ENCODE measurements at places on chromosomes 4 and X. TPM values are rescaled to one million over a fixed set of nuclear protein-coding genes. Genes with fewer than 3 reads are reported as not detected.

The TMEM154 gene
- 14.9 TPM for total RNA-seq

The PROM1 gene
- 0.92 TPM for total RNA-seq

DNA sequence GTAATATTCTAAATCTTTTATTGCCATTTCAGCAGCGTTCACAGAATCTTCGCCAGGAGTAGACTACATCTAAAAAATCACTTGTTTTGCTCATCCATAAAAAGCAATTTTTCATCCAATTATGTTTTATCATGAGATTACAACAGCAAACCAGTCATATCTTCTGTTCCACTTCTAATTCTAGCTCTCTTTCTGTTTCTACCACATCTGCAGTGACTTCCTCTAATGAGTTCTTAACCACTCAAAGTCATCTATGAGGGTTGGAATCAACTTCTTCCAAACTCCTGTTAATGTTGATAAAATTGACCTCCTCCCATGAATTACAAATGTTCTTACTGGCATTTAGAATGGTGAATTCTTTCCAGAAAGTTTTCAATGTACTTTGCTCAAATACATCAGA, 174.4 kb upstream of the BRWD3 start:
- no peak for DNase-seq

DNA sequence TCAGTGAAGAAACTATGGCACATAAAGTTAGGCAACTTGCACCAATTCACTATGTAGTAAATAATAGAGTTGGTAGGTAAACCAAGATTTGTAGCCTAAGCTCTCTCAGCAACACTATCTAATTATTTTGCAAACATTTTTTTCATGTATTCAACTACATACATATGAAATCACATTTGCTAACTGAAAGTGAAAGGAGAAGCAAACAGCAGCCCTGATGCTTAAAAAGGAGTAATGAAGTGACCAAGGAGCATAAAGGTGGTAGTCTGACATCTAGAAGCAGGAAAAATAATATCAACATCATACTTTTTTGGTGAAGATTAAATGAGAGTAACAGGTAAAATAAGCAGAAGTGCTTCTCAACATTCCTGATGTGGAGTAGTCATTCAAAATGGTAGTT, 603.7 kb downstream of the GRXCR1 start:
- no peak for DNase-seq

GRCh38 chr4:67749286-67749685, 4.9 kb downstream of the GNRHR start:
- no peak for DNase-seq

The COL4A6 gene
- not detected for total RNA-seq

The PAPSS1 gene
- total RNA-seq, result 12.1 TPM

DNA sequence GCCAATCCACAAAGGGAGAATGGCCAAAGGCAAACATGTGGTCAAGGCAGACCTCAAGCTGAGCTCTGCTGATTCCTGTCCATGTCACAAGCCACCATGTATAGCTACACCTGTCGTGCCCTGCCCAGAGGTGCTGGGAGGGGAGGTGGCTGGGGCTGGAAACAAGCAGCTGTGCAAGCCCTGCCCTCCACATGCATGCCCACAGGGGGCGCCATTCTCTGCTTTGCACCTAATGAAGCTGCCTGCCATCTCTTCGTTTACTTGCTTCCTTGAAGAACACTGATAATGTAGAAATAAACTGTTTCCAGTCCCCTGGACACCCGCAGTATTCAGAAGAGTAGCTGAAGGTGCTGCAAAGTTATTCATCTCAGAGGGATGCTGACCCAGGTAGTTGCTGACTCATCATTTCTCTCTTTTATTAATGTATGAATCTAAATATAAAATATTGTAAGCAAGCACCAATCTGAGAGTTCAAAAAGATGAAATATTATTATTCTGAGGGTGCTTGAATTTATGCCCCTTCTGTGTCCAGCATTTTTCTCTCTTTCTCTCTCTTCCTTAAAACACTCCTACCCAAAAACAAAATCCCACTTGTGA, 278.6 kb downstream of the ADGRA3 start:
- DNase-seq, result no peak

DNA sequence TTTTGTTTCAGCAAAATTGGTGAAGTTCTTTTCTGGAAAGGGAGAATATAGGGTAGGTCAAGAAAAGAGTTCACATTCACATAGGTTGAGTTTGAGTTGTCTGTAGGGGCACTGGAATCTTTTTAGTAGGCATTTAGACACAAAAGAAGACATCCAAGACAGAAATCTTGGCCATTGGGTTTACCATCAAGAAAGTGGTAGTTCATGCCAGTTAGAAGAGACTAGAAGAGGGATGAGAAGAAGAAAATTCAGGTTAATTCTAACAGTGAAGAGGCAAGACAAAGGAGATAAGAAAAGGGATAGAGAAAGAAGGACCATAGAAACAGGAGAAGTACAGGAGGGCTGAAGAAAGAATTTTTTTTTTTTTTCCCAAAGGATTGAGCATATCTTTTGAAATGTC, 39.9 kb downstream of the PAQR3 start:
- DNase-seq, result no peak

DNA sequence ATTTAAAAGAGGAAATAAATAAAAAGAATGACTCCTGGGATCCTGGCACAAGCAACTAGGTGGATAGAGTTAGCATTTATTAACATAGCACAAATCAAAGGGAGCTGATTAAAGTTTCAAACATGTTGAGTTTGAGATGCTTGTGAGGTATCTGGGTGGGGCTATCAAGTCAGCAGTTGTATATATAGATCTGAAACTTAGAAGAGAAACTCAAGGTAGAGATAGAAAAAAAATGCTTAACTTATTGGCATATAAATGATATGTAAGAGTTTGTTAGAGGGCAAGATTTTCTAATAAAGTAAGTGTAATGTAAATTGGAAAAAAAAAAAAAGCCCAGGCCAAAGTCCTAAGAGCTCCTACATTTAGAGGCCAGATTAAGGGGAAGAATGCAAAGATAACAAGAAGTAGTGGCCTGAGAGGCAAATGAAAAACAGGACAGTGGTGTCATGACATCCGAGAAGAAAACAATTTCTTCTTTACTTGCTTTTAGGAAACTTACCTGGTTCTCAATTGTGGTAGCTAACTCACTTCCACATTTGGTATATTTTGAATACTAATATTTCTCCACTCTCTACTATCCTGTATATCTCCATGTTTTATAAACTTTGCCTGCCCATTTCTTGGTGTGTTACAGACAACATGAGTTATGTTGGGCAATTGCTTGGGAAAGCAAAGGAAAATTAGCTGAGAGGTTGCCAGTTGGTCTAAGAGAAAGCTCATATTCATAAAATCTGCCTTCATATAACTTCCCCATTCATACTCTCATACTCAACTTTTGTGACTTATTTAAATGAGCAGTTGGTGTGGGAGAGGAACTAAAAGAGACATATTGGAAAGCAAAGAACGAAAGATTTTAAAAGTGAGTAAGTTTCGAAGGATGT, 169.2 kb downstream of the PARM1 start:
- DNase-seq, result no peak

DNA sequence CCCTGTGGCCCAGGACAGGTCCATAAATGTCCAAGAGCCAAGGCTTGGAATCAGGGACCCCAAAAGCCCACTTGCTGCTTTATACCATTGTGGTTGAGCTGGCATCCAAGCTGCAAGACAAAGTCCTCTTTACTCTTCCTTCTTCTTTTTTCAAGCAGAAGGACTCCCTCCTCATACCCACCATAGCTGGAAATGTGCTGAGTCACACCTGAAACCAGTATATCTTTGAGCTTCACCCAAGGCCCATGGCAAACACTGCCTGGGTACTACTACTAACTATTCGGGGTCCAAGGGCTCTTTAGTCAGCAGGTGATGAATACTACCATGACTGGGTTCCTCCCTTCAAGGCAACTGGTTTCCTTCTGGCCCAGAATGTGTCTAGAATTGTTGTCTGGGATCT, 37.3 kb upstream of the NMU start:
- no peak for DNase-seq

DNA sequence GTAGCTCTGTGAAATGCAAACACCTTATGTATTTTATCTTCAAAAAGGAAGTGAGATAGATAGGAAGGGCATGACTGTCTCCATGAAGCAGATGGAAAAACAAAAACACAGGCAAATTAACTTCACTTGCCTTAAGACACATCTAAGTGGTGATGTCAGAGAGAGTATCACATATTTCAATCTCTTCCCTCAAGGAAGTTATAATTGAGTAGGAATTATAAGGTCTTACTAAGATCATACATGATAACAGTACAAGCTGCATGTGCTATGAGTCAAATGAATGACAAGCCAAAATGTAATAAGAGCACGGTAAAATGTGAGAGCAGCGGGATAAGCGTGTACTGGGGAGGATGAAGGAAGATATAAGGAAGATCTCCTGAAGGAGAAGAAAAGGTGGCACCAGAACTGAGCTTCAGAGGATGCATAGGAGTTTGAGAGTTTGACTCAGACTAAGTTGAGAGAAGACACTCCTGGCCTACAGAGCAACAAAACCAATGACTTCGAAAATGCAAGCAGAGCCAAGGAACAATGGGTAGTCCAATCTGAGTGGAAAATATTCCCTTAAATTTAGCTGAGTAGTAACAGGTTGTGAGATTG, 43.3 kb upstream of the GALNT7 start:
- DNase-seq, result no peak

Measured in natural killer cell treated with Interleukin-12 subunit alpha and Interleukin-12 subunit beta and Interleukin-15 and Interleukin-18, amount 100 ng/mL, for 72 hours (primary cell).